ENCODE measurements at places on chromosomes 5 and 9.

DNA sequence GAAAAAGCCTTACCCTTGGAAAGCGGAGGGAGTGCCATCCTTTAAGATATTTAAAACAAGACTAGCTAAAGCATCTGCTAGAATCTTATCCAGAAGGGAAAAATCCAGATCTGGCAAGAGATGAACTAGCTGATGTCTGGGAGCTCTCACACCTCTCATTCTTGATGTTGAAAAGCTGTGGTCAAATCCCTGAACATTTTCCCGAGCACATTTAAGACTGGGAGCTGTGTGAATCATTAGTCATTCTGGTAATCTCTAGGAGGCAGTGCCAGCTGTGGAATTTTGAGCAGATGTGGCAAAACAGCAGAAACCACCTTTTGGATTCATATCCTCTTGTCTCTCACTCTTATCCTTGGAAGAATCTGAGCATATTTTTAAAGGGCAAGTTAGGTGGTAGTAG is 218.0 kb downstream of the MAN2A1 start:
- peak; percentile 61 for DNase-seq

DNA sequence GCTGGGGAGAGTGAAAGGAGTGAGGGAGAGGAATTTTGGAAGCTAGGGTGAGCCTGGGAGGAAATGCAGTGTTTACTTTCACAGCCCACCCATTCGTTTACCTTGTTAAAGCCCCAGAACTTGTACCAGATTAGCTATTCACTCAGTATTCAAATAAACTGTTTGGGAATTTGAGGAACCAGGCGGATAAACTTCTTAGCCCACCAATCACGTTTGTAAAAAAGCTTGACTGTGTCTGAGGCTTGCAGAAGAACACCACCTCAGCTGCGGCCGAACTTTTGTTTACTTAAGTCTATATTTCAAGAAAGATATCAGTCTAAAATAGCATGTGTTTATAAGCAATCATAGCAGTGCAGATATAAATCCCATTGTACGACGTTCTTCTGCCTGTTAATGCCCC is 5.2 kb upstream of the TLE1 start:
- DNase-seq: no peak

- no peak for DNase-seq
Observed at GRCh38 chr5:132391247-132391646, 21.7 kb downstream of the SLC22A5 start.

GRCh38 chr5:73826301-73827105 is 200.5 kb downstream of the ARHGEF28 start:
- peak; percentile 94 for DNase-seq

DNA sequence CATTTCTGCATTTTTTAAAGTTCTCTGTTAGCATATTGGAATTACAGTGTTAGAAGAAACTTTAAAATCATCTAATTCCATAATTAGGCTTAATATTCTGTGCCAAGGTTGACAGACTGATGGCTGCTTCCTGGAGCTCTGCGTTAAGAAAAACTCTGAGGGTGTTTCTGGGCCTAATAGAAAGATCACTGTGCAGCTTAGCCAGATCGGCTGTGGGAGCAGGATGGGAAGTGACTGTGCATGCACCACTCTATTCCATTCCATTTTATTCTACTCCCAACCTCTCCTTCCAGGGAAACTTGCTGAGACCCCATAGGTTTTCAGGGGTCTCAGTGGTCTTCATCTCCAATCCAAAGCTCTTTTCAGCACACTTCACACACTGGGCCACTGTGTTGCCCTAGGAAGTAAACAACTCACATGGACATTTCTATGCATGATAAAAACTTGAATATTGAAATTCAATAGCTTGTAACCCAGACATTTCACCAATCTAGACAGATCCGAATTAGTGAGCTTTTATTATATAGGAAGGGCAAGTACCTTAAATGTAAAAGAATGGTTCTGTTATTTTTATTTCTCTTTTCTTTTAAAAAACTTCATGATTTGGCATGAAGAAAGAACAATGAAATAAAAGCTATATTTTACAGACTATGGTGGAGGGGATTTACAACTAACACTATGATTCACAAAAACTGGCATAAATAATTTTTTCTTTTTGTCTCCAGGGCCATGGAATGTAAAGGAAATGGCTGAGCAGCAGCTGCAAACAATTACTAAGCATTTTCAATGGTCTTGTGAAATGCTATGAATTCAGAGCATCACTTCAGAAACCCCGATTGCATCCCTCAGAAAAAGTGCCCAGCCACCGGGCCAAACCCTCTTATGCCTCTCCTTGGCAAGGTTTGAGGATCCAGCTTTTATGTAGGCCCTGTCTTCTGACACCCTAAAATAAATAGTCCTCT is 51.4 kb upstream of the DAB2 start:
- DNase-seq: peak; percentile 86

- DNase-seq: no peak
Observed at GRCh38 chr9:107491081-107492053, 1.8 kb upstream of the KLF4 start.

GRCh38 chr5:159531554-159532105 is 201.3 kb upstream of the IL12B start:
- no peak for DNase-seq

DNA sequence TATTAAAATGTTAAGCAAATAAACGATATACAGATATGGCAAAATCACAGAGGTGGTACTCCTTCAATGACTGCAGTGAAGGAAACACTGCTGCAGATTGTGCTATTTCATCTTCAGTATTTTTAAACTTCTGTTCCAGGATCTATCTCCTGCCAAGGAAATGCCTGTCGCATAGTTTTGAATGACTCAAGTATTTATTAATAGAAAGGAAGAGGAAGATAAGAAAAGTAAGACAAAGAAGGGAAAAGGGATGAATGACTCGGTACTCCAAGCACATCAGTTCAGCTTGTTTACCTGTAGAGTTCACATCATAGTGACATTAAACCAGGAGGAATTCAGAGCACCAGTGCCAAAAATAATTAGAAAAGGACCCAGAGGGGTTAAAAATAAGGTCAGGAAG is 5.1 kb upstream of the GPX8 start:
- peak; percentile 48 for DNase-seq

DNA sequence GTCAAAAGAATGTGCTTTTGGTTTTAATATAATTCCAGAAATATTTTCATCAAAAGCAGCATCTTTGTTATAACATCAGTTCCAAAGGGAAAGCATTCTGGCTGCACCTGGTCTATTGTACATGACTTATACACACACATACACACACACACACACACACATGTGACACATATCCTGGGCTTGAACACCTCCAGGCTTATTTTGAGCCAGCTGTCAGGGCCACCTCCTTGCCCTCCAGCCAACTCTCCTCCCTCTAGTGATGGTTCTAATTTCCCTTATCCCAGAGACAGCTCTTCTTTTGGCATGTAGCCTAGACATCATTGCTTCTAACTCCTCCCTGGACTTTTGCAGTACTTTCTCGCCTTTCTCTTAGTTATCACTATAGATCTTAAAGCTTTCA is 115.0 kb downstream of the PIK3R1 start:
- DNase-seq: peak; percentile 14

- no peak for DNase-seq
Observed at GRCh38 chr9:110640736-110641135, 27.9 kb upstream of the MUSK start.

- DNase-seq: no peak
Observed at GRCh38 chr5:112563169-112563826, 144.2 kb upstream of the EPB41L4A start.

DNA sequence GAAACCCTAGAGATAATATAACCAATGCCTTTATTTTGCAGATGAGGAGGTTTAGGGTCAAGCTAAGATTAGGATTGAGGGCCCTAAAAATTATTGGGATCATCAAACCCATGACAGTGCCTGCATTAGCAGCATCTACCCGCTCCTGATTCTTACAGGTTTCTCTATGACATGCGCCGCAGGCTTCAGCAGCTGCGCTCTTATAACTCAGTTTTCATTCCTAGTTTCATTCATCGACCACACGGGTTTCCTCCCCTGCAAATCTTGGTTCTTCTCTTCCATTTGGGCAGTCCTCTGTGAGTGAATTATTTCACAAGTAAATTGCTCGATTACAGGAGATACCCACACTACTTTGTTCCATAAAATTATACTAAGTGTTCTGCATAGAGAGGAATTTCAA is 137.2 kb downstream of the SLC24A2 start:
- DNase-seq: no peak

DNA sequence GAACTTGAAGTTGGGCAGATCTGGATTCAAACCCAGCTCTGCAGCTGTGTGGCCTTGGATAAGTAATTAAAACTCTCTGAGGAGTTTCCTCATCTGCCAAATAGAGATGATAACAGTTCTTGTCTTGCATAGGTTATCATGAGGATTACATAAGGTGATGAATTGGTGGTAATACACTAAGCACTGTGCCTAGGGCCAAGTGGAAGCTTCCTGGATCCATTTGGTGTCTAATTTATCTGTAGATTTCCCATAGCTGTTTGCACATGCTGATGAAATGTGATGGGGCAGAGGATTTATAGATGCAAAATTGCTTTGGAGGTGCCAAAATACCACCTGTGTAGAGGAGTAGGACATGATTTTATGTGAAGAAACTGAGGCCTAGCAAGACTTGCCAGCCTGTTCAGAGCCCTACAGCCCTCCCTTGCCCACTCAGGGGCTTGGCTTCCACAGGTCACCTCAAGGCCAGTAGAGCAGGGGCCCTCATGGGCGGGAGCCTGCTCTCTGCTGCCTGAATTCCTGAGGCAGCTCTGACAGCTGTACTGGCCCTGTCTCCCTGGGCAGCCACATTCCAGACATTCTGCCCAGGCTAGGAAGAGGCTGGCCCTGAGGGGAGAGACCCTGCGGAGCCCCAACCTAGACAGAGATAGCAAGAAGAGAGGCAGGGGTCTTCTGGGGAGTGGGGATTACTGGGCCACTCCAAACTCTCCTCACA is 5.9 kb upstream of the FAT2 start:
- DNase-seq: no peak

DNA sequence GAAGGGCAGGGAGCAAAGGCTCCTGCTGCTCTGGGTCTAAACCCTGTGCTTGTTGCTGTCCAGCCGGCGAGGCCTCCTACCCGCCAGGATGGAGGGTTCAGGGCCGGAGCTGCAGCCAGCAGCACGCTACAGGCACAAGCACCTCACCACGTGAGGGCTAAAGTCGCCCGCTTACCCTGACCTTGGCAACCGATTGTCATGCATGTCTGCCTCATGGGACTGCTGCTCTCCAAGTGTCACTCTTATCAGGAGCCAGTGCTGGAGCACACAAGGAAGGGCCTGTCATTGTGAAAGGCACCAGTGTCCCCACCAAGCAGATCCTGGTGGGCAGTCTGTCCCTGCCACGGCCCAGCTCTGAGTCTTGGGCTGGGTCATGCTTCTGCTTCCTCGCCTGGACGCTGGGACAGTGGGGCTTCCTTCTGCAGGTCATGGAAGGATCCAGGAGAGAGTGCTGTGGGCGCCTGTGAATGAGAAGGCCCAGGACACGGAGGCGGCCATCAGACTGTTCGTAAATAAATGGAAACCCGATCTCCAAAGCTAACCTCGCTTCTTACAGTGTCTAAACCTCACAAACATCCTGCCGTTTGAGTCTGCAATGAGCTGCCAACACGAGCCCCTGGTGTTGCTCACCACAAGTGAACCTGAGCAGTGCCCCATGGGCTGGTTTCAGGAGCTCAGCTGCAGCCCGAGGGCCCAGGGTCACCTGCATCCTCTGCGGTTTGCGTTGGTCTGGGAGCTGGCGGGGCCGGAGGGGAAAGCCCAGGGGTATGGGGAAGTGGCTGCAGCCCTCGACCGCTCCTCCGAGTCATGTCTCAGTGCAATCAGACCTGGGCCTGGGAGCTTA is 58.2 kb upstream of the RXRA start:
- DNase-seq: no peak

GRCh38 chr5:98963019-98963418 is 34.2 kb upstream of the CHD1 start:
- DNase-seq: no peak

DNA sequence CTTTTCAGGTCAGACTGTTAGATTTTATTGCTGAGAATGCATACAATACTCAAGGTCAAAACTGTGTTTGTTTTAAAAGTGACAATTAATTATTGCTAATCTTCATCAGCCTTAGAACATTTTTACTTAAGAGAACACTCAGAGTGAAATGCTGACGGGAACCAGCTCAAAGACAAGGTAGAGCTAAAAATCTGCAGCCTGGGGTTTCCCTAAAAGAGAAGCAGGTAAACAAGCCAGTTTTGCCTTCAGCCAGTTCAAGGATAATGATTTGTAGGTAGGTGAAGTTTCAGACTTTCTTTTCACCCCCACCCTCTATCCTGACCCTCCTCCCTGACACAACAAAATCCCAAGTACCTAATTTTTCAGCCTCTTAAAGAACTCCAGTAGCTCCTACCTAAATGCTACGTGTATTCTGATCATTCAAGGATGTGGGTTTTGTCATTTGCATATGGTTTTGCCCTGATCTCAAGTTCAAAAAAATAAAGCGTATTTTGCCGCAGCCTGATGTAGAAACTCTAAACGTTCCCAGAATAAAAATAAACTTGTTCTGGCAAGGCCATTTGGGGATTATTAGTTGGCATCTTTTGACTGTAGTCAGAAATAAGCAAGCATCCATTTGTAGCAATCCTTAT is 407.2 kb downstream of the EFNA5 start:
- peak; percentile 38 for DNase-seq

DNA sequence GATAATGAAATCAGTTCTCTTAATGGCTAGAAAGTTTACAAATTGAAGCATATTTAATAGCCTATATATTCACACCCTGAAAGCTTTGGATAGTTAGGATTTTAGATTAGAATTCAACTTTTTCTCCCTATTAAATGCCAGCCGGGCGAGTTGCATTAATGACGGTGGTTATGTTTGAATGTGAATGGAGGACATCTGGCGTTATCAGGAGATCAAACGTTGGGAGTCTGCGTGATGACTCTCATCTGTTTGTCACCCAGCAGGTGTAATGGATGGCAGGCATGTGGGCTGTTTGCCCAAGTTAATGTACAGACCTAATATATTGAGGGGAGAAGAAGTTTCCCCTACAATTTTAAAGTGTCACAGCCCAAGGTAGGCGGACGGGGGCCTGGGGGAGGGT is 1227.7 kb upstream of the WWC1 start:
- no peak for DNase-seq

DNA sequence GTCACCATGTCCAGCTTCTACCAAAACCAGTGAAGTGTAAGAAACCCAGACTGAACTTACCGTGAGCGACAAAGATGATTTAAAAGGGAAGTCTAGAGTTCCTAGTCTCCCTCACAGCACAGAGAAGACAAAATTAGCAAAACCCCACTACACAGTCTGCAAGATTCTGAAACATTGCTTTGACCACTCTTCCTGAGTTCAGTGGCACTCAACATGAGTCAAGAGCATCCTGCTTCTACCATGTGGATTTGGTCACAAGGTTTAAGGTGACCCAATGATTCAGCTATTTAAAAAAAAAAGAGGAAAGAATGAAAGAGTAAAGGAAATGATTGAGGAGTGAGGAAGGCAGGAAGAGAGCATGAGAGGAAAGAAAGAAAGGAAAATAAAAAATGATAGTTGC is 19.8 kb downstream of the IL7R start:
- no peak for DNase-seq

GRCh38 chr5:56064984-56065383 is 70.2 kb upstream of the IL6ST start:
- DNase-seq: peak; percentile 73

- DNase-seq: no peak
Observed at GRCh38 chr9:123537809-123538208, 181.8 kb downstream of the CRB2 start.

- DNase-seq: no peak
Observed at GRCh38 chr9:132443951-132444607, 34.1 kb downstream of the CFAP77 start.

Measured in fibroblast of gingiva (primary cell).